Hematopoietic multipotent progenitor cell treated with erythropoietin and hydrocortisone succinate and interleukin-3 and kit ligand, for 15 days (in vitro differentiated cells): ENCODE measurements at places on chromosomes 4 and X.
A peak's percentile ranks its signal among the peaks of the same experiment; 100 is the strongest.

DNA sequence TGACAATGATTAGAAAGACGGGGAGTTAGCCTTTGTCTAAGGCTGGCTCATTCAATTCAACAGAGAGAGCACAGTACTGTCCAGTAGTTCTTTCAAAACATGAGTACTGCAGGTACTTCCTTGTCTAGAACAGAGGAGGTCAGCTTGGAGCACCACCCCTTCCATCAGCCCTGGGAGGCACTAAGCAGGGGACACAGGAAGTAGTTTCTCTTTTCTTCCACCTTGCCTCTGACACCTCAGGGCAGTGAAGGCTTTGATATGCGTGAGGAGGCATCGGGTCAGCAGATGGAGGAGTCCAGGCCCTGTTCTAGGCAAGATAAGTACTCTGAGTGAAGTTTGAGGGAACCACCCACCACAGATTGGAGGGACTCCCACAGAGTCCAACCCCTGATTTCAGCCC is 33.1 kb downstream of the MAGEB10 start:
- DNase-seq: no peak

- peak; percentile 78 for DNase-seq
These were observed at the start of the genes KIF4A and PDZD11 for GRCh38 chrX:70289793-70290770. Gene KIF4A, plus strand, starts transcription at chrX:70290104. Its CDS starts 355 bp downstream, at chrX:70290459. Gene PDZD11, minus strand, starts transcription at chrX:70289927. Its CDS starts 586 bp downstream, at chrX:70289341.

DNA sequence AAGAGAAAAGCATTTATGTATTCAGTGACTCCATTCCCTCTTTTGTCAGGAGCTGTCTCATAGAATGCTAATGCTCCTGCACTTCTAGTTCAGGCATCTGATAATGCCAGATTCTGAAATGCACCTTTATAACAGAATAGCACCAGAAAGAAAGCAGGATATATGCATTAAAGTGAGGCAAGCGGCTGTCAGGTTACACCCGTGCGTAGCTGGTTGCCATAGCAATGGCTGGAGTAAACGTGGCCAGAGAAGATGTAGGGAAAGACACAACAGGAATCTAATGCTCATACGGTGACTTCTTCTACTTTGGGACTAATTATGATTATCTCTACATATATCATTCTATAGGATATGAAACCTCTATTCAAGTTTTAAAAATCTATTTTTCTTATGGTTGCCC is 5.9 kb downstream of the EMCN start:
- DNase-seq: no peak

DNA sequence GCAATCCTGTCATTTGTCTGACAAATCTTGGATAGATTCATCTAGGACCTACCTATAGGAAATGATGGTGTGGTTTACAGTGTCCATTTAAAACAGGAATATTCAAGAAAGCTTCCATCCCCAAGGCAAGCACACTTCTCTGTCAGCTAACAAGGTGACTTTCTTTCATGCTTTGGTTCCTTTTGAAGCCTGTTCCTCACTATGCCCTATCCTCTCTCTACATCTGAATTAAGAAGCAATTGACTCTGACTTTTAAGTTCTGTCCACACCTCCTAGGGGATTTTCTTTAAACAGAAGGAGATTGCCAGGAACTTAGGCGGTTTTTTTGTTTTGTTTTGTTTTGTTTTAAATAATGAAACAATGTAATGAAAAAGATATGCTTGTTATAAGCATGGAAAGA is 1181.4 kb upstream of the TENM3 start:
- no peak for DNase-seq

DNA sequence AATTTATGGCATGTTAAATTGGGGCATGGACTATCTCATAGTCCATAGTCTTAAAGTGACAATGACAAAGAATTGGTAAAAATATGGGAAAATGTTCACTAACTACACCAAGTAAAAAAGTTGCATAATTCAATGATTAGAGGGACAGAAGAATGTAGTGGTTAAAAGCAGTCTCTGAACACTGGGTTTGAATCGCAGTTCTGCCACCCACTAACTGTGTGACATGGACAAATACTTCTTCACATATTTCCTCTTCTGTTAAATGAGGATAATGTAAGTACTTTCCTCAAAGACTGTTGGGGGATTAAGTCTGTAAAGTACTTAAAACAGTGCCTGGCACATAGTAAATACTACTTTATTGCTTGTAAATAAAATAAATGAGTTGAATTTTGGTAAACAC is 15.3 kb downstream of the COQ2 start:
- DNase-seq: no peak

- DNase-seq: no peak
These were observed 35.4 kb downstream of the GRXCR1 start for GRCh38 chr4:42927946-42928345.

- no peak for DNase-seq
These were observed 2.5 kb upstream of the USP11 start for GRCh38 chrX:47230136-47230868.
